MG63 (cell line): ENCODE measurements at places on chromosomes 7 and 10. TPM values are rescaled to one million over a fixed set of nuclear protein-coding genes. Genes with fewer than 3 reads are reported as not detected.
A peak's percentile ranks its signal among the peaks of the same experiment; 100 is the strongest.

The INMT gene
- 0.03 TPM in 1 of 2 replicates, not detected in the other for total RNA-seq

The CNPY1 gene
- not detected in 2 replicates for total RNA-seq

The HSPB1 gene
- 68.7 and 72.8 TPM in 2 replicates for total RNA-seq

The TMEM236 gene
- total RNA-seq = not detected in 2 replicates

The PLAU gene
- 169 and 219 TPM in 2 replicates for total RNA-seq

The IDI2 gene
- not detected in 2 replicates for total RNA-seq

The PSMG3 gene
- 37.9 and 95.1 TPM in 2 replicates for total RNA-seq

The HOXA1 gene
- 0.27 and 1.1 TPM in 2 replicates for total RNA-seq

The TMEM273 gene
- total RNA-seq = not detected in 2 replicates

The CALHM2 gene
- total RNA-seq = not detected in 2 replicates

The ZNF316 gene
- 7.6 and 17.1 TPM in 2 replicates for total RNA-seq

DNA sequence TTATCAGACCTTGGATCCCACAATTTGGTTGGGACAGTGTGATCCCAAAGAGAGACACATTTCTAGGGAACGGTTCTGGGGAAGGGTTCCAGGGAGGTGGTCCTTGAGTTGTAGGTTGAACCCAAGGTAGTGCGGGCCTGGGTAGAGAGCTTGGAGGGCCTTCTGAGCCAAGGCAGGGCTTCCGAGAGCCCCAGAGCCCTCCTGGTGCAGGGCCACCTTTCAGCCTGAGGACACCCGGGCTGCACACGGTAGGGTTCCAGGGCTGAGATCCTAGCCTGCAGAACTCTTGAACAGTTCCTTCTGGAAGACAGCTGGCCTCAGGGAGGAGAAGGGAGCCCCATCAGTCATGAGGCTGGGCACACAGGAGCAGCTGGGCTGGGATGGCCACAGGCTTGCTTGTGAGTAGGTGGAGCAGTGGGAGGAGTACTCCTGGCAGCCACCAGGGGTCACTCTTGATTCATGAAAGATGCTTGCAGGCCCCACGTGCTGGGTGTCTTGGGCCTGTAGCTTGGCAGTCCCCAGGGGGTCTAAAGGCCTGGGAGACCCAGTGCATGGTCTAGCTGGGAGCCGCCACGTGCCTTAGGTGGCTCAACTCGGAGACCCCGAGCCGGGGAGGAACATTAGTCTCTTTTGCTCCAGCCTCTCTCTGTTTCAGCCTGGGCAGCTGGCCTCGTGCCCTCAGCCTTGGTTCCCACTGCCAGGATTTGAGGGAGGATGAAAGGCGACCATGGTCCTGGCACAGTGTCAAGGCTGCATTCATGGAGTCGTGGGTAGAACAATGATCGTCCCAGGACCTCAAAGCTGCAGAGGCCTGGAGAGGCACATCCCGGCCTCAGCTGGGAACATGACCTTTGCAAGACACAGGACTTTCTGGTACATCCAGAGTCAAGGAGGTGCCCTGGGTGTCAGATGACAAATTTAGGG is 381.6 kb downstream of the TYW1 start:
- DNase-seq = peak; percentile 49

GRCh38 chr7:95690367-95690947 is 81.9 kb upstream of the DYNC1I1 start:
- peak; percentile 2 for DNase-seq

GRCh38 chr7:162632-163297 is 29.6 kb upstream of the FAM20C start:
- no peak for DNase-seq

- no peak for DNase-seq
Observed at GRCh38 chr10:3893901-3894563, 109.0 kb upstream of the KLF6 start.

GRCh38 chr10:96764425-96765060 is 44.2 kb upstream of the PIK3AP1 start:
- DNase-seq = no peak

GRCh38 chr7:36390199-36391090 is 783 bp downstream of the ANLN start:
- DNase-seq = peak; percentile 95

- no peak for DNase-seq
Observed at GRCh38 chr7:8130663-8131062, 131.3 kb downstream of the ICA1 start.

DNA sequence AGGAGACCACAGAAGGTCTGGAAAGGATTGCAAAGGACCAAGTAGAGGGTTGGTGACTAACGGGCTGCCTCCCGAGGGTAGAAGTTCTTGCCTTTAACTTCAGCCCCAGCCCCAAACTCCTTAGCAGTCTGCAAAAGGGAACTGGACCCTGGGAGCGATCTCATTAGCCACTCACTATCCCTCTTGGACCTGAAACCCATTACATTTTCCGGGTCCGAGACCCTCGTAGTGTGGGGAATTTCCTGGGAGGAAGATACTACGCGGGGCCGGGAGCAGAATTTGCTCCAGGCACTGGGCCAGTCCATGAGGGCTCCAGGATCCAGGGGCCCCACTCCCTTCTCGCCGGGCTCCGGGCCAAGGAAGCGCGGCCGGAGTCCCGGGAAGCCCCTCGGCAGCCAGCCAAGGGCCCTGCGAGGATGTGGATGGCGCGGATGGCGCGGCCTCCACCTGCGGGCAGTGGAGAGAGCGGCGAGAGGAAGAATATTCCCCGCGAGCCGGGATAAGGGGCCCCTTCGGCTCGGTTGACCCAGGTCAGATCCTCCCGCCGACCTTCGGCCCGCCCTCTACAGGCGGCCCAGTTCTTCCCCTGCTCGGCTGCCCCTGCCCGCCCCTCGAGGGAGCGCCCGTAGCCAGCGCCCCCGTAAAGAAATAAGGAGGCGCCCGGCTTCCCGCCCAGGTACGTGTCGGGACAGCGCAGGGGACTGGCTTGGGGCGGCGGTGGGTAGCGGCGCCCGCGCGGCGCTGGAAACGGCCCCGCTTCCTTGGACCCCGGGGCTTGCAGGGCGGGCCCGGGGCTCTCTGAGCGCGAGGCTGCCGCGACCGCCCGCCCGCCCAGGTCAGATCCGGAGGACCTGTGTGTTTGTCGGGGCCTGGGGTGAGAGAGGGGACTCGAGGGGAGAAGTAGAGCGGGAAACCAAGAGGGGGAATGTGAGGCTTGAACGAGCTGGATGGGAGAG is at the start of gene MYO3A:
Gene MYO3A (plus strand): TSS at position 577 of the 956 bp plus-strand sequence. CDS start 17,882 bp downstream, outside the sequence.
- DNase-seq = no peak

DNA sequence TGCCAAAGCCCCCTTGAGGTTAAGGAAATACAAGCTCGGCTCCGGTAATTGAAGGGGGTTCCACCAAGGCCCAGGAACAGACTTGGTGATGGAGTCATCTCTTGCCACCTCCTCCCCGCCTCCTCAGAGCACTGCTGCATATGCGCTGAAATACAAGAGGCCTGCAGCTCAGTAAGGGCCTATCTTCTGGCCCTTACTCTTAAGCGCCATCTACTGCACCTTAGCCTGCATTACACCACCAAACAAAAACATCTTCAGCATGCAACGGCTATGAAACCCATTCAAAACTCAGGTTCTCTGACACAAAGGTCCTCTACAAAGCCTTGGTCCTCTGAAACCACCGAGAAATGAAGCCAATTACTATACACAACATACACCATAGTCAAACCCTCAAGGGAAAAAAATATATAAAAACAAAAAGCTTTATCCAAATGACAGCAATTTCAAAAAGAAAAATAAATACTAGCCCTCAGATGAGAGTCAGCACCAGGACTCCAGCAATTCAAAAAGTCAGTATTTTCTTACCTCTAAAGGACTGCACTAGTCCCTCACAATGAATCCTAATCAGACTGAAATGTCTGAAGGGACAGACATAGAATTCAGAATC is 176.8 kb upstream of the TBX20 start:
- DNase-seq = no peak

GRCh38 chr10:130212746-130213145 is 76.6 kb downstream of the GLRX3 start:
- no peak for DNase-seq

DNA sequence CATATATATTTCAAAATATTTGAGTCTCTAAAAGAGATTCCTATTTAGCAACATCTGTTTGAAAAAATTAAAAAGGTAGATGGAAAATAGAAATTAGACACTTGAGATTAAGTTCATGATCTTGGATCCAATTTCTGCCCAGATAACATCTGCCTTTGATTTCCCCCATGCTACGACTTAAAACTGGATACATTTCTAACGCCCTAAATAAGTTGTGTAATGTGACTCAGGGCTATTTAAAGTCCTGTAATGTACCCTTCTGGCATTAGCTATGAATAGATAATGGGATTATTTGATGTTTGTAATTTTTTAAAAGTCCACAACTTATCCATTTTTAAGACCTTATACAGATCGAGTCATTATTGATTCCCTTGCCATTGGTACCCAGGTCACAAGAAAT is 23.4 kb downstream of the CFAP43 start:
- DNase-seq = no peak

DNA sequence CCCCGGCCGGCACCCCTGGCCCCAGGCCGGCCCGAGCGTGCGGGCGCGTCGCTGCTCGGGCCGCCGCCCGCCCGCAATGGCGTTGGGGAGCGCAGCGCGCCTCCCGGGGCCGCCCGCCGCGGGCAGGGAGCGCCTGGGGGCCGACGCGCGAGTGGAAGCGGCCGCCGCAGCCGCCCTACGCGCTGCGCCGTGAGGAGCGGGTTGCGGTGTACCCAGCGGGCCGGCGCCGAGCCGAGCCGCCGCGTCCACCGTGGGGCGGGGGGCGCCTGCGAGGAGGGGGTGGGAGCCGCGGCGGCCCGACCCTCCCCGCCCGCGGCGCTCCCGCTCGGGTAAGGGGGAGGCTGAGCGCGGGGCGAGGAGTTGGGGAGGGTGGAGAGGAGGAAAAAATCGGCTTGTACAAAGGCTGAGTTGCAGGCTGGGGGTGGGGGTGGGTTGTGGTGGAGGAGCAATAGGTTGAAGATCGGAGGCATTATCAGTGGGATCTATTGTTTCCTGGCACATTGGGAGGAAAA is 473 bp downstream of the PPP1R9A start:
- DNase-seq = peak; percentile 23

GRCh38 chr10:104037261-104037951 is 48.3 kb downstream of the COL17A1 start:
- no peak for DNase-seq

- DNase-seq = peak; percentile 70
Observed at GRCh38 chr10:35564341-35564968, 40.7 kb upstream of the GJD4 start.

- DNase-seq = no peak
Observed at GRCh38 chr7:127189886-127190285, 62.9 kb downstream of the GRM8 start.

GRCh38 chr7:108528183-108528712 is 2.3 kb upstream of the PNPLA8 start:
- no peak for DNase-seq

DNA sequence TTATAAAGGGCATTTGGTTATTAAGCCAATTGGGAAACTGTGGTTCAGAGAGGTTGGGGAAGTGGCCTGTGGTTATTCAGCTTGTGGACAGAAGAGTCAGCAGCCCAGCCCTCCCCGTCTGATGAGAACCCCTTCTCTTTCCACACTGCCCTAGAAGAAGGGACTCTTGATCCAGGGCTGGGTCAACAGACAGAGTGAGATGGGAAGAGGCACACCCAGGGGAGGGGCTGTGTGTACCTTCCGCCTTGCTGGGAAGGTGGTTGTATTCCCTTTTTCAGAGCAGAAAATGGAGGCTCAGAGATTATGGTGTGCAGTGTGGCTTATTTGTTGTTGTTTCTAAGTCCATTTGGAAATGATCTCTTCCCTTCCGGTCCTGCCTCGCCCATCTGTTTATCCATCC is 103.4 kb downstream of the GRK5 start:
- no peak for DNase-seq

GRCh38 chr7:155731380-155731779 is 80.9 kb downstream of the SHH start:
- DNase-seq = no peak
